Activated CD4-positive, alpha-beta memory T cell treated with anti-CD3 and anti-CD28 coated beads for 36 hours (primary cell): ENCODE measurements at places on chromosomes 13 and 19. TPM values are rescaled to one million over a fixed set of nuclear protein-coding genes. Genes with fewer than 3 reads are reported as not detected.

Gene ARHGAP45
- total RNA-seq = 136 TPM

Gene ZNF329
- 4.4 TPM for total RNA-seq

Gene POU2F2
- 57.3 TPM for total RNA-seq

Gene TUBA3C
- total RNA-seq = not detected

DNA sequence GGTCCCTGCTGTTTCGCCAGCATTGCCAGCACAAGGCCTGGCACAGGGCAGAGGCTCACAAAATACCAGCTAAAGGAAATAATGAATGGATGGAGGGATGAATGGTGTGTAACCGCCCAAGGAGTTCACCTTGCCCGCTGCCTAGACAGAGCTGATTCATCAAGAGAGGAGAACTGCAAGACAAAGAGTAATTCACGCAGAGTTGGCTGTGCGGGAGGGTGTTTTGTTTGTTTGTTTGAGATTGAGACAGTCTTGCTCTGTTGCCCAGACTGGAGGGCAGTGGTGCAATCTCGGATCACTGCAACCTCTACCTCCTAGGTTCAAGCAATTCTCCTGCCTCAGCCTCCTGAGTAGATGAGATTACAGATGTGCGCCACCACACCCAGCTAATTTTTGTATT lies 3.0 kb downstream of the OPA3 start:
- peaks cover 12% of the 10 kb centered on the region for H3K36me3 ChIP-seq
- no peak for DNase-seq
- no peaks in the 10 kb centered on the region for H3K27me3 ChIP-seq
- peaks cover 21% of the 10 kb centered on the region for H3K4me1 ChIP-seq

Gene ZNF616
- total RNA-seq = 11.6 TPM

DNA sequence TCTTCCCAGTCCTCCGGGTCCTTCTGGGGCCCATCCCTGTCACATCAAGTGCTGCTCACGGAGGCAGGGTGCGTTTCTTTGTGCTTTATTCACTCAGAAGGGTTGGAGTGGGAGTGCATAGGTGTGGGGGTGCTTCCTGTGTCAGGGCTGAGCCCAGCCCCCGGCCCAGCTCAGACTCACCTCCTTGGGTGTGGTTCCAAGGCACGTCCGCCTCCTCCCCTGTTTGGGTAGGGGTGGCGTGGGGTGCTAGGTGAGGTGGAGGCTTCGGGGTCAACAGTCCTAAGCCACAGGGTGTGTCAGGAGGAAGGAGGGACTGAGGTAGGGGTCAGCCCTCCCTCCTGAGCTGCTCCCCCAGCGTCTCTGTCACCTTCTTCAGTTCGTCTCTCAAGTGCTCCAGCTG lies 3.1 kb downstream of the CCER2 start:
- no peak overlapping the region for H3K4me3 ChIP-seq
- DNase-seq = no peak
- peaks cover 12% of the 10 kb centered on the region for H3K4me1 ChIP-seq
- no peak overlapping the region for H3K27ac ChIP-seq
- peaks cover 33% of the 10 kb centered on the region for H3K36me3 ChIP-seq

Gene SPACA4
- total RNA-seq = not detected
